Neural progenitor cell (in vitro differentiated cells): ENCODE measurements at places on chromosomes 5 and 9. TPM values are rescaled to one million over a fixed set of nuclear protein-coding genes. Genes with fewer than 3 reads are reported as not detected.

- H3K4me1 ChIP-seq = no peaks in the 10 kb centered on the region
- no peaks in the 10 kb centered on the region for H3K36me3 ChIP-seq
- no peak overlapping the region for H3K27ac ChIP-seq
- no peaks in the 10 kb centered on the region for H3K27me3 ChIP-seq
- no peak overlapping the region for H3K4me3 ChIP-seq
Observed at GRCh38 chr9:123044586-123044985, 11.1 kb downstream of the GPR21 start.

DNA sequence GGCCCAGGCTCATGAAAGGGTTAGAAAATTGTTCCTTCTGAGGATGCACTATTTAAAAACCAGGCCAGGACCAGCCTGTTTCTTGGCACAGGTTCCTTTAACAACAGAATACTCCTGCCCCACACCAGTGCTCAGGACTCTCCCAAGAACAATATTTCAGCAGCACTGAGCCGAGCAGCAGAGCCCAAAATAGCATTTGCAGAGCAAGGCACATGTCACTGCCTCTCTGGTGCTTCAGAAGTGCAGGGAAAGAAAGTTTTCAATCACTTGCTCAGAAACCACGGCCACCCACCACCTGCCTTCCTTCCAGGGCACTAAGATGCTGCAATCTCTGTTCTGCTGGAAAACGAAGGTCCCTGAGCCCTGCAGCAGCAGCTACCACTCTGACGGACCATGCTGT lies 77.6 kb downstream of the SIL1 start:
- no peaks in the 10 kb centered on the region for H3K36me3 ChIP-seq
- H3K4me1 ChIP-seq = no peaks in the 10 kb centered on the region
- H3K4me3 ChIP-seq = no peak overlapping the region
- H3K27me3 ChIP-seq = no peaks in the 10 kb centered on the region
- no peak for DNase-seq

DNA sequence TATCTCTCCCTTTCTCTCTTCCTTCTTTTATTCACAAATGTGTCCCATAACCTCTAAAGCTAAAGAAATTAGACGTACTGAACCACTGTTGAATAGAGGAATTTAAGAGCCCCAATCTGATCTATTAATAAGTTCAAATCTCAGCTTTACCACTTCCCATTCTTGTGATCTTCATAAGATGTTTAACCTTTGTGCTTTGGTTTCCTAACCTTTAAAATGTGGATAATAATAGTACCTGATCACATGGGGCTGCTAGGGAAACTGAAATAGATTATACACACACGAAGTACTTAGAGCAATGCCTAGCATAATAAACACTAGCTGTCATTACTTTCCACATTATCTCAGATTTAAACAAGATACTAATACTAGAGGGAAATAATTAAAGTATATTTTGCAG lies 324.3 kb upstream of the SEMA6A start:
- H3K4me3 ChIP-seq = no peak overlapping the region
- H3K27me3 ChIP-seq = no peaks in the 10 kb centered on the region
- H3K4me1 ChIP-seq = peaks cover 5% of the 10 kb centered on the region
- no peaks in the 10 kb centered on the region for H3K36me3 ChIP-seq
- no peak for DNase-seq

DNA sequence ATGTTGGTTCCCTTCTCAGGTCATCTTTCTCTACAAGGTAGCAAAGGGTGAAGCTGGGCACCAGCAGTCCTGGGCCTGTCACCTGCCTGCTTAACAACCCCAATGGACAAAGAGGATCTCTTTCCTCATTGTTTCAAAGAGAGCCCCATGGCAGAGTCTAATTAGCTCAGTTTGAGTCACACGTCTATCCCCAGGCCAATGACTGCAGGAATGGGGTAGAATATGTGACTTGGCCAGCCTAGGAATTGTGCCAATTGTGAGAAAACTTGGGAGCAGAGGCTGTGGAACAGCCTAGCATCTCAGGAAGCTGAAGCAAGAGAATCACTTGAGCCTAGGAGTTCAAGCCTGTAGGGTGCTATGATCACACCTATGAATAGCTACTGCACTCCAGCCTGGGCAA lies 3.6 kb upstream of the RAPGEF1 start:
- H3K27ac ChIP-seq = no peak overlapping the region
- H3K4me1 ChIP-seq = peaks cover 4% of the 10 kb centered on the region
- H3K4me3 ChIP-seq = no peak overlapping the region

DNA sequence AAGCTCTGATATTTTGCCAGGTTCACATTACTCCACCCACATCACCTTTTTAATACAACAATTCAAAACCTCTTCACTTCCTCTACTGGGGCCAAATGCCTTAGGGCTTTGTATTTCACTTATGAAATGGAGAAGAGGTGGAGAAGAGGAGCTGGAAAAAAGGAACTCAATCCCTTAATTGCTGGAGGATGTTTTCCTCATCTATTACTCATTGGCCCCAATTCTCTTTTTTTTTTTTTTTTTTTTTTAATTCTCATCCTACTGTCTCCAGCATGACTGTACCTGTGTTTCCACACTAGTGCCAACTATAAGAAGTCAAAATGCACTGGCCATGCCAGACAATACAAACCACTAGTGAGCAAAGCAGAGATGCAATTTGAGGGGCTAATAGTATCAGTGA lies 20.9 kb downstream of the FAM13B start:
- H3K4me3 ChIP-seq = no peak overlapping the region
- H3K36me3 ChIP-seq = peaks cover 34% of the 10 kb centered on the region
- H3K27ac ChIP-seq = no peak overlapping the region
- no peaks in the 10 kb centered on the region for H3K4me1 ChIP-seq
- DNase-seq = no peak

GRCh38 chr5:151092762-151093161 lies 11.9 kb upstream of the TNIP1 start:
- no peaks in the 10 kb centered on the region for H3K27me3 ChIP-seq
- no peak overlapping the region for H3K4me3 ChIP-seq
- H3K4me1 ChIP-seq = peaks cover 5% of the 10 kb centered on the region
- no peak for DNase-seq

DNA sequence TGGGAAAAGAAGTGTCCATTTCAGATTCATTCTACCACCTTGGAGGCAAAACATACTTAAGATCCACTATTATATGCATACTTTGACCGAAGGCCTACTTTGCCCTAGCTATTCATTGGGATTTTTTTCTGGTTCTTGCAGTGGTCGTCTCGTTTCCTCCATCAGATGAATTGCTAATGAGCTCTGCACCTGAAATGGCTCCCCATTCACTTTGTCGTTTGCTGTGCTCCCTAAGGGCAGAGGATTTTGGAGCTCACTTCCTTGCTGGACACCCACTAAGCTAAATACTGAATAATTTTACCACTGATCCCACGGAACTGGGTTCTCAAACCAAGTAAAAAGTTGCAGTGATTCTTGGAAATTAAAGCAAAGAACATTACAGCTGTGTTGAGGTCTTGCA lies 1.9 kb downstream of the KDM3B start:
- H3K4me3 ChIP-seq = peak overlapping the region; percentile 100
- peaks cover 16% of the 10 kb centered on the region for H3K4me1 ChIP-seq
- peak; percentile 45 for DNase-seq
- peak overlapping the region; percentile 38 for H3K27ac ChIP-seq
- no peaks in the 10 kb centered on the region for H3K36me3 ChIP-seq

- H3K27ac ChIP-seq = no peak overlapping the region
- no peak for DNase-seq
- H3K4me3 ChIP-seq = no peak overlapping the region
- no peaks in the 10 kb centered on the region for H3K27me3 ChIP-seq
Observed at GRCh38 chr9:116100711-116101121, 52.9 kb upstream of the PAPPA start.

GRCh38 chr5:153513156-153513555 lies 22.7 kb downstream of the GRIA1 start:
- DNase-seq = no peak
- no peaks in the 10 kb centered on the region for H3K36me3 ChIP-seq
- H3K27me3 ChIP-seq = no peaks in the 10 kb centered on the region
- no peak overlapping the region for H3K4me3 ChIP-seq
- peaks cover 25% of the 10 kb centered on the region for H3K4me1 ChIP-seq
- H3K27ac ChIP-seq = no peak overlapping the region

- H3K4me1 ChIP-seq = no peaks in the 10 kb centered on the region
- no peaks in the 10 kb centered on the region for H3K27me3 ChIP-seq
- H3K4me3 ChIP-seq = no peak overlapping the region
- no peak overlapping the region for H3K27ac ChIP-seq
- no peak for DNase-seq
- H3K36me3 ChIP-seq = no peaks in the 10 kb centered on the region
Observed at GRCh38 chr5:163941079-163941478, 435.7 kb downstream of the MAT2B start.

- DNase-seq = no peak
- peaks cover 8% of the 10 kb centered on the region for H3K36me3 ChIP-seq
- no peaks in the 10 kb centered on the region for H3K27me3 ChIP-seq
- H3K27ac ChIP-seq = no peak overlapping the region
Observed at GRCh38 chr5:98909363-98909762, 19.4 kb downstream of the CHD1 start.

DNA sequence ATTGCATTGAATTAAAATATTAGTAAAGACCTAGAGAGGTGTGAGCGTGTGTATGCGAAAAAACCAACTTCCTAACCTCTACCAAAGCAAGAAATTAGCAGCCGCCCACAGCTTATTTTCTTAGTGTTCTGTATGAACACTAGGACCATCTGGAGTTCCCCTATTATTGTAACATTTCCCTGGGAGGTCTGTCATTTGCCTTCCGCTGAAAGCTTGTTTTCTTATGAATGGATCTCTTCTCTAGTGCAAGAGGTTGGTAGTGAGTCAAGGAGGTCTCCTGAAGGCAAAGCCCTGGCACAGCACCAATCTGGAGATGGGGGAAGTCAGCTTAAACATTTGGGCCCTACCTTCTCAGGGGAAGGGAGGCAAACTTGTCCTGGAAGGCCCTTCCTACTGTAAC lies 10.8 kb downstream of the TNFSF8 start:
- no peaks in the 10 kb centered on the region for H3K36me3 ChIP-seq
- DNase-seq = no peak
- H3K4me1 ChIP-seq = no peaks in the 10 kb centered on the region
- no peak overlapping the region for H3K27ac ChIP-seq

GRCh38 chr5:17441351-17441750 lies 56.7 kb upstream of the TAF11L2 start:
- H3K27me3 ChIP-seq = no peaks in the 10 kb centered on the region
- H3K4me3 ChIP-seq = no peak overlapping the region
- no peak for DNase-seq

- no peak overlapping the region for H3K27ac ChIP-seq
- H3K4me1 ChIP-seq = no peaks in the 10 kb centered on the region
- H3K27me3 ChIP-seq = no peaks in the 10 kb centered on the region
- no peaks in the 10 kb centered on the region for H3K36me3 ChIP-seq
Observed at GRCh38 chr5:172413601-172414171, 40.6 kb downstream of the SH3PXD2B start.

- DNase-seq = no peak
- H3K27me3 ChIP-seq = no peaks in the 10 kb centered on the region
- H3K4me1 ChIP-seq = no peaks in the 10 kb centered on the region
- H3K4me3 ChIP-seq = no peak overlapping the region
- H3K36me3 ChIP-seq = no peaks in the 10 kb centered on the region
Observed at GRCh38 chr9:98501819-98502218, 206.9 kb downstream of the GABBR2 start.

DNA sequence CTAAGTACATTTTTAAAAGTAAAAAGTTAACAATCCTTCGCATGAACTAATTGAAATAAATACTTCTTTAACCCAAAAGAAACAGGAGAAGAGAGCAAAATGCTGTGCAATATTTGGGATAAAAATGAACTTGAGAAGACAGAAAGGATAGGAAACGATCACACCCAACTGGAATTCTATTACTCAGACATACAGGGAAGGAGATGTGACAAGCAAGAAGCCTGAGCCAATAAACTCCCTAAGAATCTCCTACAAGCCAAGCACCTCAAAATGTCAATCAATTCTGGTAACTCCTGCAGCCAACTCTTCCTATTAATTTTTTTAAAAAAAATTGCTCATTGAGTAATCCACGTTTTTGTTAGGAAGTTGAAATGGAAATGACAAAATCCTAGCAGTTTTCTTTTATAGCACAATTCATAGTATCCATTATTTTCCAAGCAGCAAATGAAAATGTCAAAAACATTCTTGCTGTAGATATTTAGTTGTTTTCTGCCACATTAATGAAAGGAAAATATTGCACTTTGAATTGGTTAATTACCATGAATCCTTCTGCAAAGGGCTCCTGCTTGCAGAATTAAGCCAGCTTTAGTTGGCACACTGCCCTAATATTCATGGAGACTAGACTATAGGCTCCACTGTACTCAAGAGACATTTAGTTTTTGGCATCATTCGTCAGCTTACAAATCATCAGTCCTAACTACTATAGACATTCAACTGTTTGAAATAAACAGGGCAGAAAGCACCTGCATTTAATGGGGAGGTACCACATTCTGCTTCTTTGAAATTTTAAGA lies 89.0 kb downstream of the RFX3 start:
- H3K36me3 ChIP-seq = no peaks in the 10 kb centered on the region
- no peak overlapping the region for H3K4me3 ChIP-seq
- H3K27me3 ChIP-seq = no peaks in the 10 kb centered on the region
- no peak overlapping the region for H3K27ac ChIP-seq

- H3K27ac ChIP-seq = no peak overlapping the region
- peaks cover 3% of the 10 kb centered on the region for H3K4me1 ChIP-seq
- H3K4me3 ChIP-seq = no peak overlapping the region
- no peaks in the 10 kb centered on the region for H3K36me3 ChIP-seq
Observed at GRCh38 chr5:128825826-128826225, 139.5 kb upstream of the SLC27A6 start.

GRCh38 chr5:157057459-157058370 lies 1.2 kb downstream of the HAVCR1 start:
- no peak overlapping the region for H3K27ac ChIP-seq
- no peaks in the 10 kb centered on the region for H3K36me3 ChIP-seq
- no peak for DNase-seq
- no peak overlapping the region for H3K4me3 ChIP-seq

GRCh38 chr5:109931049-109931780 lies 241.5 kb downstream of the MAN2A1 start:
- no peak overlapping the region for H3K4me3 ChIP-seq
- H3K27me3 ChIP-seq = no peaks in the 10 kb centered on the region
- no peak overlapping the region for H3K27ac ChIP-seq
- H3K36me3 ChIP-seq = no peaks in the 10 kb centered on the region
- no peaks in the 10 kb centered on the region for H3K4me1 ChIP-seq

- DNase-seq = peak; percentile 76
- H3K27me3 ChIP-seq = peaks cover 30% of the 10 kb centered on the region
- H3K27ac ChIP-seq = no peak overlapping the region
- no peak overlapping the region for H3K4me3 ChIP-seq
- no peaks in the 10 kb centered on the region for H3K36me3 ChIP-seq
Observed at GRCh38 chr5:138245717-138246116, 28.7 kb downstream of the GFRA3 start.

GRCh38 chr5:181153814-181154213 lies 6.4 kb downstream of the OR2V2 start:
- H3K27me3 ChIP-seq = peaks cover 17% of the 10 kb centered on the region
- H3K4me3 ChIP-seq = no peak overlapping the region
- no peak for DNase-seq

Gene ITK
- not detected in 2 replicates for total RNA-seq

Gene GPR21
- total RNA-seq = 0.59 and 6.4 TPM in 2 replicates

Gene TLE1
- 51.9 and 54.7 TPM in 2 replicates for total RNA-seq

Gene ELAVL2
- 17.1 and 21.1 TPM in 2 replicates for total RNA-seq

Gene IRGM
- 0.06 TPM in 1 of 2 replicates, not detected in the other for total RNA-seq

Gene FREM1
- 1.1 and 1.2 TPM in 2 replicates for total RNA-seq

Gene OR1J2
- total RNA-seq = not detected in 2 replicates

Gene SLC46A2
- not detected in 2 replicates for total RNA-seq

Gene CORO2A
- 2.4 and 3.6 TPM in 2 replicates for total RNA-seq

Gene GCNT4
- total RNA-seq = 0.17 and 0.25 TPM in 2 replicates

Gene HEMGN
- not detected in 2 replicates for total RNA-seq

Gene MUSK
- 0.22 and 0.24 TPM in 2 replicates for total RNA-seq

Gene TTC39B
- total RNA-seq = 4.1 TPM in 2 replicates

Gene CYLC2
- not detected in 2 replicates for total RNA-seq
